ENCODE measurements at places on chromosomes 3 and 15.

- no peak for DNase-seq
Measured at GRCh38 chr3:119664370-119664769, 4.0 kb upstream of the POPDC2 start.

DNA sequence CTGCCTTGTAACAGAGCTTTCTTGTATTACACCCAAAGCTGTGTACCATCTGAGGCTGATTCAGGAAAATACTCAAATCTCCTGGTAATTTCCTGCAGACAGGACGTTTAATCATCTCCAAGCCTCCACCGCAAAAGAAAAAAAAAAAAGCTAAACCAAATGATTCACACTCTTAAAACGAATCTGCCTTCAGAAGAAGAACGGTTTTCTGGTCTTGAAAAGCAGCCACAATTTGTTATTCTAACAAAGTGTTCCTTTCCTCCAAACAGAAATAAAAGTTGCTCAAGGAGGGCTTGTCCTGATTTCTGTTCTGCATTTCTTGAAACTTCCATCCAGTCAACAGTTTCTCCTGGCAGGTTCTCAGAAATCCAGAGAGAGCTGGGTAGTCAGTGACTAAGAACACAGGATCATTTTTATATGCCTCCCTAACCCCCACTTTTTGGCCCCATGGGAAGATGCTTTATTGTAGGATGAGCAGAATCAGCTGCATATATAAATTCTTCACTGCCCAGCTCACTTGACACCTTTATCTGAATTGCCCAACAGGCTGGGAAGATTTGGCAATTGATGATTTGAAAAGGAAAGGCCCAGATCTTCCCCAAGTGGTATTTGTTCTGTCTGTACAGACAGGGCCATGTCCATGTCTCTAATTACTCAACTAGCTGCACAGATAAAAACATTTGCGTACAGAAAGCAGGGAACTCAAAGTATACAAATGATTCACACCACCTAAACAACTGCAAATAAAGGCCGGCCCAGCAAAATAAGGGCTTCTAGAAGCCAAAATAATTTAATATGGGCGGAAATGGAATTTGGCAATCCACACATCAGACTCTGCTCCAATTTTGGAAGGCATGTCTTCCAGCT, 41.0 kb upstream of the PRICKLE2 start:
- DNase-seq, result no peak

GRCh38 chr15:89131731-89132130, 43.5 kb downstream of the ABHD2 start:
- no peak for DNase-seq

DNA sequence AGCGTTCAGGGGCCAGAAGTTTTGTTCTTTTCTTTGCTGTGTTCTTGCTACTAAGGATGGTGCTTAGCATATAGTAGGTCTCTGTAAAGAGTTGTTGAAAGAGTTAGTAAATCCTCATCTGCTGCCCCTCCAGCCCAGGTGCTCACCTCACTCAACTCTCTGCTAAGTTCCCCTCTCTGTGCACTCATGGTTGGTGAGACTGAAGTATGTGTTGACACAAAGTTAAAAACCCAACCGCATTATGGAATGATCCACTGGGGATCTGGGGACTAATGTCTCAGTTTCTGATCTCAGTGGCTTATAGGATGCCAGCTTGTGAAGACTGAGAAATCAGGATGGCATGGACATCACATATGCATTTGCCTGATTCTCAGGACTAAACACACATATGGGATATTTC, 13.8 kb downstream of the RYR3 start:
- no peak for DNase-seq

DNA sequence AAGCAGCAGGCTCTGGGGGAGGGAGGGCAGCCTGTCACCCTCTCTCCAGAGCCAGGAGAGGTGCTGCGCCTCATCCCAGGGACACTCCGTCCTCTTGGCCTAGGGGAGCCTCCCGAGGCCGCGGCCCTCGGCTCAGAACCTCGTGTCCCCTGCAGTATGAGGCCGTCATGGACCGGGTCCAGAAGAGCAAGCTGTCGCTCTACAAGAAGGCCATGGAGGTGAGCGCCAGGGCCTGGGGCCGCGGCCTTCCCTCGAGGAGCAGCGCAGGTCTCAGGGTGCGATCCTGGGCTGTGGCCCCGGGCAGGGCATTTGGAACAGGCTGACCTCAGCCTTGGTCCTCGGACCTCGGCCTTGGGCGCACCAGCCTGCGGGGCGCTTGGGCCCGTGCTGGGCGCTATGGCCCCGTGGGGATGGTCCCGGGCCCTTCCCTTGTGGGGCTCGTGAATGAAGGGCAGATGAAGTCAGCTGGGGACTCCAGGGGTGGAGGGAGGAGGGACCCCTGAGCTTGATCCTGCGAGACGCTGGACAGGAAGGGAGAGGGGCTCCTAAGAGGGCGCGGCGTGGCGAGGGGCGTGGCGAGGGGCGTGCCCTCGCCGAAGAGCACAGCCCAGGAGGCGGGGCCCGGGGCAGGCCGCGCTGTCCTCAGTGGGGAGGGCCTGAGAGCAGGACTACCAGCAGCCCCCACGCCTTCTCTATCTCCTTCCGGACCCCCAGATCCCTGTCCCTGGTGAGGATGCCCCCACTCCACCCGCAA, 32.9 kb downstream of the PSTPIP1 start:
- peak; percentile 69 for DNase-seq

- no peak for DNase-seq
Measured at GRCh38 chr3:22585911-22586310, 617.2 kb upstream of the UBE2E2 start.

DNA sequence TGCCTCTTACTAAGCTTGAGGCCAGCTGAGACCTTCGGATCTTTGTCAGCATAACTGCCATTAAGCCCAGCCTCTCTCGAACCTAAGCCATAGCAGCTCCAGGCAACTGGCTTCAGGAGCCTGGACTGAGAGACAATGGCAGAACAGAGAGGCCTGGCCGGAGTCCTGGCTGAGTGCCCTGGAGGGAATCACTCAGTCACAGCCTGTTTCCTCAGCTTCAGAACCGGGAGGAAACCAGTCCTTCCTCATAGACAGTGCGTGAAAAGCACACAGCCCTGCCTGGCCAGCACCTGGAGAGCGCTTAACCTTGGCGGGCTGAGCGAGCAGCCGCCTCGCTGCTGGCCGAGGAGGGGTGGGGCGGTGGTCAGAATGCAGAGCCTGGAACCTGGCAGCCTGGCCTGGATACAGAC, 21.6 kb downstream of the RNU5B-1 start:
- DNase-seq, result peak; percentile 57

- DNase-seq, result no peak
Measured at GRCh38 chr3:138389841-138390581, 41.6 kb downstream of the MRAS start.

- no peak for DNase-seq
Measured at GRCh38 chr15:67290319-67290718, 35.7 kb downstream of the IQCH start.

DNA sequence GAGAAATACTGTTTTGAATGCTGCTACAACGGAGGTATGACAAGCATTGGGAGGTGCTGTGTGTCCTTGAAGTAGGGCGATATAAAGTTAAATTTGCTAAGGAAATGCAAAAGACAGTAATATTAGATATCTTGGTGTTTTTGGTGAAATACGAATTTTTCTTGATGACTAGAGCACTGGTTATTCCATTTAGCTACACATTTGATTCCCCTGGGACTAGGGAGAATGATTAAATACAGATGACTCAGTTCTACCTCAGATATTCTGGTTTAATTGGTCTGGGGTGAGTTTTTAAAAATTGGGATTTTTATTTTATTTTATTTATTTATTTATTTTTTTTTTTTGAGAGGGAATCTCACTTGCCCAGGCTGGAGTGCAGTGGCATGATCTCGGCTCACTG, 18.7 kb upstream of the GADL1 start:
- no peak for DNase-seq

GRCh38 chr3:14410503-14411165, 8.2 kb downstream of the SLC6A6 start:
- DNase-seq, result no peak

DNA sequence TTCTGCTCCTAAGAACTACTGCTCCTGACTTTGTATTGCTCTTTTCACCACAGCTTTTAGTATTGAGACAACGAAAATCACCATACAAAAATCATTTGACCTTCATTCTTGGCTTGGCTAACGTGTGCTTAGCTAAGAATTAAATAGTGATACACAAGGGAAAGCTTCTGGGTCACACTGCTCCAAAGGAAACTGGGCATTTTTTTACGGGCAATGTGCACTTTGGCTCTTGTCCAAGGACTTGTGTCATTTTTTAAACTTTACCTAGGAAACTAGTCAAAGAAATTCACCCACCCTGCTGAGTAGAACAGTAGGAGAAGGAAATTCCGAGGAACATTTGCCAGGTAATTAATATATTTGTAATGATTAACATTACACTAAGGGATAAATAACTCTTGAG, 19.8 kb downstream of the WDR72 start:
- DNase-seq, result no peak

DNA sequence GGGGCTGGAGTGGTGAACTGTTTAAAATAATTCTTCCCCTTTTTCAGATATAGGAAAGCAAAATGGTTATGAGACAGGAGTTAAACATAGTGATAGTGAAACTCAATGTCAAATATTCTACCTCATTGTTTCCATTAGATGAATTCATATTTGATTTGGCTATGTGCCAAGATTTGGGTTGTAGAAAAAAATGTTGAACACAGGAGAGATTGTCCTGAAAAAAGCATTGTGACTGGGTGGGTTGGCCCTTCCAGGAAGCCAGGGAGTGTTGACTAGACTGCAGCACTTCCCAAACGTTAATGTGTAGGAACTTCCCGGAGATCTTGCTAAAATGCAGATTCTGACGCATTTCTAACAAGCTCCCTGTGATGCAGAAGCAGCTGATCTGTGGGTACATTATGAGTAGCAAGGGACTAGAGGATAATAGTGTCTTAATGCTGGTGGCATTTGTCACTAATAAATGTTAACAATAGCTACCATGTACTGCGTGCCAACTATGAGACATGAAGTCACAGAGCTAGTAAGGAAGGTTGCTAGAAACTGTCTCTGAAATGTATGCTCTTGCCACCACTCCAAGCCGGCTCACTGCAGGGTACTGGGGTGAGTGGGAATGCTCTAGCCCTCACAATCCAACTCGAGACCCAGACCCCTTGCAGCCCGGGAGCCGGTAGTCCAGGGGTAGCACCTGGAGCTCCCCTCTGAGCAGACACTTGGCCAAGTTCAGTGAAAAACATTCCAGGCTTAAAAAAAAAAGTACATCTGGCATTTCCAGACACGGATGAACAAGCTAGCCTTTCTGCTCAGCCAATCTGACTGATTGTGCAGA, 120.6 kb downstream of the CD47 start:
- DNase-seq, result no peak

- no peak for DNase-seq
Measured at GRCh38 chr3:65560133-65560532, 478.6 kb downstream of the MAGI1 start.

- DNase-seq, result peak; percentile 21
Measured at GRCh38 chr3:127749787-127750225, 72.5 kb downstream of the MGLL start.

GRCh38 chr15:44066211-44066827, 128.8 kb downstream of the FRMD5 start:
- peak; percentile 95 for DNase-seq

DNA sequence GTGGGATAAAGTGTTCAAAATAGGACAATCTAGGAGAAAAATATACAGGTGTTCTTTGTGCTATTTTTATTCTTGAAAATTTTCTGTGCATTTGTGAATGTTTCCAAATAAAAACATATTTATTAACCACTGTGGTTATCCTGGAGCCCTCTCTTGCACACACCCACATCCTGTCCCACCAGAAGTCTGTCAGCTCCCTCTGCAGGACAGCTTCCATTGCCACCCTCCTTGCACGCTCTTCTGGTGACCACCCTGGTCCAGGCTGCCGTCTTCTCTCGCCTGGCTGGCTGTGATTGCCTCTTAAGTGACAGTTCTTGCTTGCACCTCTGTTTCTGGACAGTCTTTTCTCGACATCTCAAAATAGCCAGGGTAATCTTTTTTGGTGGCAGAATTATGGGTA, 394.0 kb downstream of the LRTM1 start:
- peak; percentile 37 for DNase-seq

DNA sequence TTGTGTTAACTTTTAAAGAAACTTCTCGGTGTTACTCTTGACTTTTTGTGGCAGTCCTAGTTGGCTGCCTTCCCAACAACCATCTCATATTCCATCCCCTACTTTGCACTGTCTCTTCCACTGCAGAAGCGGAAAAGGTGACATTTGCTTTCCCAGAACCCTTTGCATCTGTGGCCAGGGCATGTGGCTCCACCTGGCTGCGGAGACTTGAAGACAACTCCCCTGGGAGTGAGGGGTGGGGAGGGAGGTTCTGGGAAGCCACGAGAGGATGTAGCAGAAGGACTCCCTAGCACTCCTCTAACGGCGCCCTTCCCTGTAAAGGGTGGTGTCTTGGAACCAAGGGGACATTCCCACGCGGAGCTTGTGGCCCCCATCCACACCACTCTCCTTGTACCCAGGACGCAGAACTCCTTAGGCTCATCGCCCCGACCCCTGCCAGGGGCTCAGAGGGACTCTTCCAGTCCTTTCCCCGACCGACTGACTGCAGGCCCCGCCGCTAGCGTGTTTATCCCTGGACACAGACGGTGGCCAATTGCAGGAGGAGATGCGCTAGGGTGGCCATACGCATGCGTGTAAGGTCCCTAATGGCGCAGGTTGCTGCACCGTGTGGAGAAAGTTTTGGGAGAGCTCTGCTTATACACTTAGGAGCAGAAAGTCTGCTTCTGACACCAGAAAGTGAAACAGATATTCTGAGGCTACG, 33.2 kb upstream of the SECISBP2L start:
- peak; percentile 42 for DNase-seq

DNA sequence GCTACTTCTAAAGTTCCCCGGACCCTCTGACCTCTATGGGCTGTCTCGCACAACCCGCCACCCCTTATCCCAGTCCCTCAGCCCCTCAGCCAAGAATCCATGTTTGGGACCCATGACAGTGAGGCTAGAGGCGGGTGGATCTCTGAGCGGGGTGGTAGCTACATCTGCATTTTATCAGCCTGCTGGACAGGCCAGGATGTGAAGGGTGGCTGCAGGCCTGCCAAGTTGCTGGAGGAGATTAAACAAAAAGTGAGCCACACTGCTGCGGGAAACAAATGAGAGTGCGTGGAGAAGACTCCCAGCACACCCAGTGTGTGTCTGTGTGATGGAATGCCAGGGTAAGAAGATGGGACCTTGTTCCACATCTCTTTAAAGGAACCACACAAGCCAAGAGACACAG, 51.1 kb upstream of the SPATA12 start:
- DNase-seq, result no peak

- DNase-seq, result no peak
Measured at GRCh38 chr3:125428216-125428830, 53.2 kb upstream of the ZNF148 start.

GRCh38 chr15:45704329-45705249, 69.8 kb downstream of the SQOR start:
- DNase-seq, result peak; percentile 81

GRCh38 chr3:47374587-47374986, 6.2 kb upstream of the PTPN23 start:
- no peak for DNase-seq

DNA sequence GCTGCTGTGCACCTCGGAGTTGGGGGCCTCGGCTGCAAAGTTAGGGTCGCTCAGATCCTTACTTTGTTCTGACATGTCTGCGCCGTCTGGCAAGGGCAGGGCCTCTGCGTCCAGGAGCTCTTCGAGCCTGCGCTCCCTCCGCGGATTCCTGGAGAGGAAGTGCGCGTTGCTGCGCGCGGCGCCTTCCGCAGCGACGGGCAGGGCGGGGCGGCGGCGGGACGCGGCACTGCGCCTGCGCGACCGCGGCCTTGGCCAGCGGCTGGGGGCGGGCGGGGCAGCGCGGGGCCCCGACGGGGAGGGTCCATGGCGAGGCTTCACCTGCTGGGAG, at the start of gene NDN:
Gene NDN, minus strand, starts transcription at position 163 of the 328 bp plus-strand sequence. Its CDS starts 88 bp downstream, at position 75.
- peak; percentile 73 for DNase-seq

- no peak for DNase-seq
Measured at GRCh38 chr3:76025561-76025960, 240.2 kb upstream of the ZNF717 start.
